Neural crest cell (in vitro differentiated cells): ENCODE measurements at places on chromosomes 1 and 21. TPM values are rescaled to one million over a fixed set of nuclear protein-coding genes. Genes with fewer than 3 reads are reported as not detected.

Gene LEMD1
- 10.2 and 10.7 TPM in 2 replicates for total RNA-seq

Gene ZBTB8A
- total RNA-seq: 9.8 and 10.1 TPM in 2 replicates

Gene PGBD5
- total RNA-seq: 16.3 and 19.7 TPM in 2 replicates

DNA sequence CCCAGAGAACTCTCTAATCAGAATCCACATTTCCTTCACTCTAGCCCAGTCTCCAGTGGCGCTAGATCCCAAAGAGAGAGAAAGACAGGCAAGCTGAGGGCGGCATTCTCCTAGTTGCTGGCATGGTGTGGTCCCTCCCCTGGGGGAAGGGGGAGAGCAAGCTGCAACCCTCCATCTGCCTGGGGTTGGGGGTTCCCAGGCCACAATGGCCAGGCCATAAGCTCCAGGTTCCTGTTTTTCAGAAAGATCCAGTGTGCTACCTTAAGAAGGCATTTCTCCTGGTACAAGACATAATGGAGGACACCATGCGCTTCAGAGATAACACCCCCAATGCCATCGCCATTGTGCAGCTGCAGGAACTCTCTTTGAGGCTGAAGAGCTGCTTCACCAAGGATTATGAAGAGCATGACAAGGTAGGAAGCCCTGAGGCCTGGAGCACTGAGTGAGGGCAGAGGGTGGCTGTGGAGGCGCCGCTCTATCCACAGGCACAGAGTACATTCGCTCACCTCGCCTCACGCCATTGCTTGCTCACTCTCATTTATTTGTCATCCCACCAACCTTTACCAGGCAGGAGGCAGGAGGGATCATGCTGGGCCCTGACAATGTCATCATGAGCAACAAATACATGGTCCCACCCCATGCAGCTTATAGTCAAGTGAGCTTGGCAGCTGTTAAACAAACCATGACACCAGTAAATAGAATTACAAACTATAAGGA is 6.6 kb downstream of the CSF1 start:
- DNase-seq: no peak

GRCh38 chr1:29172415-29172939 is 9.2 kb downstream of the SRSF4 start:
- no peak for DNase-seq

DNA sequence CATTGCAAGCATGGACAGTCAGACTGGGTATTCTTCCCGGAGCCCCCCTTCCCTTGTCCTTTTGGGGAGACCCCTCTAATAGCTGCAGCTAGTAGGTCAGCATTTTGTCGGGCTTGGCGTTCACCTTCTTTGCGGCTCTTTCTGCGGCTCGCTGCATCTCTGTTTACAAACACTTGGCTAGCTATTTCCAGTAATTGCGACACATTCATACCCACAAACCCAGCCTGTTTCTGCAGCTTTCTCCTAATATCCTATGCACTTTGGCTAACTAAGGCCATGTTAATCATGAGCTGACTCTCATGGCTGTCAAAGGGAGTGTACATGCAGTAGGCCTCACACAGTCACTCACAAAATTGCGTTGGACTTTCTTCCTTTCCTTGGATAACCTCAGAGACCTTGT is 716.4 kb downstream of the AMY1C start:
- DNase-seq: no peak

- DNase-seq: no peak
Observed at GRCh38 chr1:95183952-95184351, 50.1 kb upstream of the RWDD3 start.

DNA sequence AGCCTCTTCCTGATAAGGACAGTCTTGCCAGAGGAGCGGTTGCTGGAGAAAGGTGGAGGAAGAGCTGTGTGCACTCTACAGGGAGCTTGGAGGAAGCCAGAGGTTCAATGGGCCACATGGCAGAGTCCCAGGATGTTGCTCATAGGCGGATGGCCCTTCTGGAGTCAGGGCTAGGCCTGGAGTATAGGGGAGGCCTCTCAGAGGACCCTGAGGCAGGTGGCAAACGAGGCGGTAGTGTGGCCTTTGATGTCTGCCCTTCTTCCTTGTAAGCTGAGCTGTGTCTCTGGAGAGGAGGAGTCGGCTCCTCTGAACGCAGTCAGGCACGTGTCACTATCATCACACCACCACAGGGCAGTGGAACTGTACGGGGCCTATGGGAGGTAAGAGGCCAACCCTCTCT is 8.6 kb downstream of the PKP1 start:
- no peak for DNase-seq

Gene SCAMP3
- 68.9 and 75.3 TPM in 2 replicates for total RNA-seq

DNA sequence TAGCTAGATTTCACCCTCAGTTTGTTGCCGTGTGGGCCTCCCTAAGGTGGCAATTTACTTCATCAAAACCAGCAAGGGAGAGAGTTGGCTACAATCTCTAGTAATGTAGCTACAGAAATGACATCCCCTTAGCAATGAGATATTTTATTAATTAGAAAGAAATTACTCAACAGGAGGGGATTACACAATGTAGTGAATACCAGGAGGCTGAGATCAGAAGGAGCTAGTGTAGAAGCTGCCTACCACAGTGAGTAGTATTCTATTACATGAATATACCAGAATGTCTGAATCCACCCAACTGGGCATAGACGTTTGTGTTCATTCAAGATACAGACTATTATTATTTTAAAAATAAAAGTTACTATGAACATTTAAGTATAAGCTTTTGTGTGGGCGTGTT is 868.2 kb upstream of the CXADR start:
- no peak for DNase-seq

Gene OR14I1
- total RNA-seq: not detected in 2 replicates

Gene BACH1
- total RNA-seq: 66.4 and 69.2 TPM in 2 replicates

DNA sequence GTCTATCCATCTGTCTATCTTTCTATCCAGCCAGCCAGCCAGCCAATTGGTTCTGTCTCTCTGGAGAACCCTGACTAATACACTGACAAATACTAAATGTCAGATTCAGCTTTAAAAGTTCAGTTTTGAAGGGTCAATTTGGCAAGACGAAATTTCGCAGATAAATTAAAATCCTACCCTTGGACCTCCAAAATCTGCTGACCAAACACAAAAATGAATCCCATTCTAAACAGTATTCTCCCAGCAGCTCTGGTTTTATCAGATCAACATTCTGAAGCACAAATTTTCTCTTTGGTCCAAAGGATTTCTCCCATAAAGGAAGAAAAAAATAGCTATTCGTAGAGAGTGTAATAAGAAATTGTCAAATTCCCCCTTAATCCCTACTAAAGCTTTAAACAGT is 248.6 kb downstream of the RERE start:
- no peak for DNase-seq

Gene KCNA3
- total RNA-seq: 2.8 TPM in 2 replicates

DNA sequence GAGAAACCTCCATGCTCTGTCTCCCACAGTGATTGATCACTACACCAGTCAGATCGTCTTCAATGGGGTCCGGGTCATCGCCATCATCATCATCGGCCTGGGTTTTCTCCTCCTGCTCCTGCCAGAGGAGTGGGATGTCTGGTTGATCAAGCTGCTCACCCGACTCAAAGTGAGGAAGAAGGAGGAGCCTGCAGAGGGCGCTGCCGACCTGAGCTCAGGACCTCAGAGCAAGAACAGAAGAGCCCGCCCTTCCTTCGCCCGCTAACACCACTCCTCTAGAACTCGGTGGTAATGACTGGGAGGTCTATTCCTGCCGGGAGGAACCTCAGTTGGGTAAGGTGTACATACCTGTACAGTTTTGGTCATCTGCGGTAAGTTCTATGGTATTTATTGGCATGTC is 50.3 kb upstream of the COA6 start:
- DNase-seq: peak; percentile 10

DNA sequence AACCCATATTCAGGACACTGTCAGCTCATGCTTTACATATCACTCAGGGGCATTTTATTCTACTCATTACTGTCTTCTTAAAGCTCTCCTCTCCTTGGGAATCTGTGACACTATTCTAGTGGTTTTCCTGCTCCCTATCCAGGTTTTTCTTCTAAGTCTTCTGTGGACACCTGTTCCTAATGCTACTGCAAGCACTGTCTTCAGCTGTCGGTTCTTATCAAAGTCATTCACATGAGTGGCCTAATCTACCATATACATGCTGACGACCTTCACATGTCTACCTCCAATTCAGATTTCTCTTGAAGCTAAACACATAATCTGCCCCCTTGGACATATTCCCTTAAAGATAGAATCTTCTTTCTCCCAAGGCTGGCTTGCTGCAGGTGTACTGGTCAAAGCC is 39.8 kb upstream of the PRRX1 start:
- DNase-seq: no peak

Gene RWDD3
- 18.9 and 22.9 TPM in 2 replicates for total RNA-seq

Gene PROK1
- not detected in 2 replicates for total RNA-seq

- no peak for DNase-seq
Observed at GRCh38 chr1:7831458-7831857, 21.4 kb downstream of the UTS2 start.

DNA sequence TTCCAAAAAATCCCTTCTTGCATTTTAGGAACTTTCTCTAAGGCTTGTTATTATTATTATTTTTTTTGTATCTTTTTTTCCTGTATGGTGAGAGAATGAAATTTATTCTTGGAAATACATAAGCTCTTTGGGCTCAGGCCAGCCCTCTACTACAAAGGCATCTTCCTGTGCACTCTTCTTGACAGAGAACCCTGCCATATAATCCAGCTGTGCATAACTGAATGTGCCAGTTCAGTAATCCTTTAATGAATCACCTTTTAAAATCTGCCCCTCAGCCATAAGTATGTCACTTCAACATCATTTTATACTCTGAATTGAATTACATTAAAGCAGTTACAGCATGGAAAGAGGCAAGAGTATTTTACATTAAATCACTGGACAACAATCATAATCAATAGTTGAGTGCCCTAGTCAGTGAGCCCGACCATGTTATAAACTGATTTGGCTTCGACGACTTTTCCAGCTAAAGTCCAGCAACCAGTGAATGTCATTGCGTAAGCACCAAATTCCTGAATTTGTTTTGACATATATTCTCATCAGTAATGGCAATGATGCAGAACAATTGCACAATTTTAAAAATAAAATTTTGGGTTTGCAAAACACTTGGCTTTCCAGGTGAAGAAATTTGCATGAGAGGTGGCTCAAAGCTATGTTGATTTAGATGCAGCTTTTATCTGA is 59.2 kb upstream of the KCNK2 start:
- DNase-seq: no peak

DNA sequence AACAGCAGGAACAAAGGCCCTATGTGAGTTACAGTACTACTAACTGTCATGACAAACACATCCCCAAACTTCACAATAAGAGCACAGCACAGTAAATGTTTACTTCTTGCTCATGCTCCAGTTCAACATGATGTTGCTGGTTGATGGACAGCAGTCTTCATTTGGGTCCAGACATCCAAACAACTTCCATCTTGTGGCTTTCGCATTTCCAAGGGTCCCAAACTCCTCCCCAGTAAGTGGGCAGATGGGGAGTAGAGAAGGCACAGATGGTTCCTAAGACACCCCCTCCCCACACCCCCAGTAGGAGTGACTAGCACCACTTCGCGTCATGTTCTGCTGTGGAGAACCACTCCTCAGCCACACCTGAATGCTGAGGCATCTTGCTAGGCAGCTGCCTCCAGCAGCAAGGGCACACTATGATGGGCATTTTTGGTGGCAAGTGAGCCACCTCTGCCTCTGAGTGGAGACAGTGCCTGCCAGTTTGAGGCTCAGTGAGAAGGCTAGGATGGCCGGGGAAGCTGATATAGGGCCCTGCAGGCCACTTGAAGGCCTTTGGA is 32.7 kb upstream of the CD2 start:
- no peak for DNase-seq

DNA sequence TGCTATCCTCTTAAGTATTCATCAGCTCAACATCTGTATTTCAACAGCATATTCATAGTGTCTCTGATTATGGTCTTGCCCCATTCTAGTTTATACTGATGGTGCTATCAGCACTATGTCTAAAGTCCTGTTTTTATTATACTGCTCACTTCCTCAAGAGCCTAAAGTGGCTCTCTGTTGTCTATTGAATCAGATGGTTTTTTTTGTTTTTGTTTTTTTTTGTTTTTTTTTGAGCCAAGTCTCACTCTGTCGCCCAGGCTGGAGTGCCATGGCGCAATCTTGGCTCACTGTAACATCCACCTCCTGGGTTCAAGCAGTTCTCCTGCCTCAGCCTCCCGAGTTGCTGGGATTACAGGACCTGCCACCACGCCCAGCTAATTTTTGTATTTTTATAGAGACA is 6.1 kb downstream of the STX12 start:
- DNase-seq: no peak

DNA sequence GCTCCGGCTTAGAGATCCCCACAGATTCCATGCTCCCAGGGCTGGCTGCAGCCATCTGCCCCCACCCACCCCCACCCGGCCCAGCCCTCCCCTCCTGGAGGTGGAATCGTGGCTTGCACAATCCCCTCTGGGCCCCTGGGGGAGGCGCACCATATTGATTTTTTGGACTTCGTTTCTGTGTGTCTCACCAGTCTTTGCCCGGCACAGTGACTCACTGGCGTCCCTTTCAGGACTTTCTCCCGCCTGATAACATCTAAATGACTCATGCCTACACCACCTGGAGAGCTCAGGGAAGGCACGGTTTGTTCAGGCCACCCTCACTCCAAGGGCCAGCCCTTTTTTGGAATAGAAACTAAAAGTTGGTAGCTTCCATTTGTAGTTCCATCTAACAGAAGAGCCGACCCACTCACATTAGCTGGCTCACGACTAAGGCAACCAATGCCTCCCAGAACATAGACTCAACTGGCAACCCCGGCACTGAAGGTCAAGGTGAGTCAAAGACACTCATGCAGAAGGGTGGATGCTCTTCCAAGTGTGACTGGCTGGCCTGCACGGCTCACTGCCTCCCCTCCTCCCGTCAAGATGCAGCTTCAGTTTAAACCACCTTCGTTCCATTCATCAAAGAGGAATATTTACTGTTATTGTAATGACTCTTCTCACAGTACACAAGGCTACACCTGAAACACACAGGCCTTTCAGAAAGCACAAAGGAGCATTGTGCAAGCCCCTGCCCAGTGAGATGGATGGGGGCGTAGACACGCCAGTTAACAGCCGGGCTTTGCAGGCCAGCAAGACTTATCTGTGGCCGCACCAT is 18.1 kb upstream of the ETS2 start:
- DNase-seq: no peak

Gene DISC1
- total RNA-seq: 11.6 and 13.7 TPM in 2 replicates

Gene KRTAP19-3
- total RNA-seq: not detected in 2 replicates

Gene PAFAH2
- 10.6 and 10.7 TPM in 2 replicates for total RNA-seq

DNA sequence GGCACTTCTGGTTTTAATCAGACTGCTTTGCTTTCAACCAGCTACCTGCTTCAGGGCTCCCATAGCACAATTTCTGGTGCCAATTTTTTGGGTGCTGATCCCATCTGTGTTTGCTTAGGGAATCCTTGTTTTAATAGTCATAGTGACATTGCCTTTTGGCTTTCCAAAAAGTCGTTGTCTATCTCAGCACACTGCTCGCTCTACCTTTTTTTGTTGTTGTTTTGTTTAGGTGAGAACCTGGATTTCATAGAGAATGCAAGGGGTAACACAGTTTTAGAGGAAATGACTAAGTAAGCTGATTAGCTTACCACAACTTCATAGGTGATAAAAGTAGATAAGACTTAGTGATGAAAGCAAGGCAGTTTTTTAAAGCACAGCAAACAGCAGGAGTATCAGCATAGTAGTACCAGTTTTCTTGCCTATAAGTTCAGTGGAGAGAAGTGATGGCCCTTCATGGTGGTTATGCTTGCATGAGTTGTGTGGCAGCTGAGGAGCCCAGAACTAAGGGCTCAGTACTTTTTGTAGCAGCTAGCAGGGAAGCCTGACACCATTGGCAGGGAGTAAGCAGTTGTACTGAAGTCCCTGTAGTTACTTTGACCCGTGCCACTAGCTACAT is 31.3 kb downstream of the NEK7 start:
- no peak for DNase-seq
